Fibroblast of villous mesenchyme (primary cell): ENCODE measurements at places on chromosomes 12 and 14.

DNA sequence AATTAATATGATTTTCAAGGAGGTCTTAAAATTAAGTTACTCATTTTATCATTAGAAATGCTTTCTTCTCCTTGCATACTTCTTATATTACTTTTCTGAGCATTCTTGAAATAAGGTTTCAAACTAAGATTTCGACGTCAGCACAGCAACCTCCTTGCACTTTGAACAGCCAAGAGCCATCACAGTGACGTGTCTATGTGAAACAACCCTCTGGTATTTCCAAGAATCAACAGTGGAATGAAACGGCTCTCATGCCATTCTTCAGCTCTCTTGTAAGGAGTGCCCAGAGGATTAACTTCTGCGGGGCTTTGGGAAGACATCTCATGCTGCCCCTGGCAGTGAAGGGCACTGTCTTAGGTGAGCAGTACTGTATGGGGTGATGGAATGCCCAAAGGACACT is 109.2 kb downstream of the EFCAB11 start:
- DNase-seq, result peak; percentile 83

- DNase-seq, result no peak
These were observed 2.1 kb upstream of the ATXN7L3B start for GRCh38 chr12:74535536-74535935.

DNA sequence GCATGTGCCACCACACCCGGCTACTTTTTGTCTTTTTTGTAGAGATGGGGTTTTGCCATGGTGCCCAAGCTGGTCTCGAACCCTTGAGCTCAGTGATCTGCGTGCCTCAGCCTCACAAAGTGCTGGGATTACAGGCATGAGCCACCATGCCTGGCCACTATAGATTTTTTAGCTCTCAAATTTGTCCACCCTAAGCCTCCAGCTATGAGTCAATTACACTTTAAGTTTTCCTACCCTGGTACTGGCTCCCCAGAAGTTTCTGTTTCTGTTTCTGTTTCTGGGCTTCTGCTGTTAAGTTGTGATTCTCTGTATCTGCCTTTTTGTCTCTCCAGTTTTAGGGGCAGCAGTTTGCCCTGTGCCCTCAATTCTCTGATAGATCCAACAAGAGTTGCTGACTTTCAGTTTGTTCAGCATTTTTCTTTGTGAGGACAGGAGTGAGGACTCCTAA is 4.4 kb upstream of the TINF2 start:
- peak; percentile 50 for DNase-seq

DNA sequence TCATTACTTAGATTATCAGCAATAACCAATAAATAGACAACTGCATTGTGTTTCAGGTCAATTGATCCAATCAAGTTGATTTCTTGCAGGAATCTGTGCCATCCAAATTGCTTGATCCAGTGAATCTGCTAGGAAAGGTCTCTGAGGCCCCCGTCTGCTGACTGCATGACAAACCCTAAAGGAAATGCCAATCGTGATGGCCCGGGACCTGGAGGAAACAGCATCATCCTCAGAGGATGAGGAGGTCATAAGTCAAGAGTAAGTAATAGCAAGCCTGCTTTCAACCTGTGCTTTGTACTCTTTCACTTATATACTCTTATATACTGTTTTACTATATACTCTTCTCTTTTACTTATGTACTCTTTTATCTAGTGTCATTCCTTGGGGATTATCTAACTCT is 1.9 kb downstream of the TTLL5 start:
- no peak for DNase-seq

- DNase-seq, result no peak
These were observed 76.8 kb downstream of the NUMB start for GRCh38 chr14:73381380-73382013.

DNA sequence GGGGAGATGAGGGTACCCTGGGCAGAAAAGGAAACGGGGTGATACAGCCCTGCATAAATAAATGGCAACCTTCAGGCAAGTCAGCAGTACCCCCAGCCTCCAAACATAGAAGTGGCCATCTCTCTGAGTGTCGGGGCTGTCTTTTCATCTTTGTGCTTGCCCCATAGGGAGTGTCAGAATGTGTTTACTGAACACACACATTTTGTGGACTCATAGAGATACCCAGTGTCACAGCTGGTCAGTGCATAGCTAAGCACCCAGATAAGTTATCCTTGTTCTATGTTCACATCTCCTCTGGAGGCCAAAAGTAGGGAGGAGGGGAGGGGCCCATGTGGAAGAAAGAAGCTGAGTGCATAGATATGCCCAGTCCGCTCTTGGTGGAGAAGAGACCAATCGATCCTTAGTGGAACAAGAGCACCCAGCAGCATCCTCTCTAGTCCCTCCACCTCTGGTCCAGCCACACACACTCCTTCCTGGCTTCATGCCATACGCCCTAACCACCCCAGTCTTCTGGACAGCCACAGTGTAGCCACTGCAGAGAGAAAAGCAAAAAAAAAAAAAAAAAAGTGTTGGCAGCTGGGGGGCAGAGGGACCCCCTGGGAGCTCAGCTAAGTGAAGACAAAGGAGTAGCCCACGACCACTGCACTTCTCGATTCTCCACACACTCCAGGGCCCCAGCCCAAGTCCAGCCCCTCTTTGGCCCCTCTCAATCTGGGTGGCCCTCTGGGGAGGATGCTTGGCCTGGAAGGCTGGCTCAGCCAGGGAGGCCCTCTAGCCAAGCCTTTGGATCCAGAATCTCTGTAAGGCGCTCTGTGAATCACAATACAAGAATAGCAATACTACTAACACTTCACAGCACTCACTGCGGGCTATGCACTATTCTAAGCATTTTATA is 2.6 kb downstream of the ITGA7 start:
- DNase-seq, result no peak

DNA sequence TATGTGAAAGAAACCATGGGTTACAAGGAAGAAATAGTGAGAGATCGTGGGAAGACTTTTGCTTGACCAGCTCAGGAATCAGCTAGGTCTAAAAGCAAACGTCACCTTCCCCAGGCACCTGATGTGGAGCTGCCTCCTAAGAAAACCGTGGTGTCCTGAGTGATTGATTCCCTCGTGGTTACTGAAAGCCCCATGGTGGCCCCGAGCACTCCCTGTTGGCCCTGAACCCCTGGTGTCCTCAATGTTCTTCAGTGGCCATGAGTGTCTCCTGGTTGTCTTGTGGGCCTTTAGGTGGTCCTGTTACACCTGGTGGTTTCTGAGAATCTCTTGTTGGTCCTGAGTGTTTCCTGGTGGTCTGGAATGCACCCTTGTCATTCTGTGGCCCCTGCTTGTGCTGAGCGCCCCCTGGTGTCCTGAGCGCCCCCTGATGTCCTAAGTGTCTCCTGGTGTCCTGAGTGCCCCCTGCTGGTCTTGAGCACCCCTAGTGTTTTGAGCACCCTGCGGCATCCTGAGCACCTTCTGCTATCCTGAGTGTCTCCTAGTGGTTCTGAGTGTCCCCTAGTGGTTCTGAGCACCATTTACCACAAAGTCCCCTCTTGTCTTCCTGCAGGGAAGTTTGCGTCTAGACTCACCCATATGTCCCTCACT is 518.7 kb downstream of the TMEM121 start:
- DNase-seq, result no peak

DNA sequence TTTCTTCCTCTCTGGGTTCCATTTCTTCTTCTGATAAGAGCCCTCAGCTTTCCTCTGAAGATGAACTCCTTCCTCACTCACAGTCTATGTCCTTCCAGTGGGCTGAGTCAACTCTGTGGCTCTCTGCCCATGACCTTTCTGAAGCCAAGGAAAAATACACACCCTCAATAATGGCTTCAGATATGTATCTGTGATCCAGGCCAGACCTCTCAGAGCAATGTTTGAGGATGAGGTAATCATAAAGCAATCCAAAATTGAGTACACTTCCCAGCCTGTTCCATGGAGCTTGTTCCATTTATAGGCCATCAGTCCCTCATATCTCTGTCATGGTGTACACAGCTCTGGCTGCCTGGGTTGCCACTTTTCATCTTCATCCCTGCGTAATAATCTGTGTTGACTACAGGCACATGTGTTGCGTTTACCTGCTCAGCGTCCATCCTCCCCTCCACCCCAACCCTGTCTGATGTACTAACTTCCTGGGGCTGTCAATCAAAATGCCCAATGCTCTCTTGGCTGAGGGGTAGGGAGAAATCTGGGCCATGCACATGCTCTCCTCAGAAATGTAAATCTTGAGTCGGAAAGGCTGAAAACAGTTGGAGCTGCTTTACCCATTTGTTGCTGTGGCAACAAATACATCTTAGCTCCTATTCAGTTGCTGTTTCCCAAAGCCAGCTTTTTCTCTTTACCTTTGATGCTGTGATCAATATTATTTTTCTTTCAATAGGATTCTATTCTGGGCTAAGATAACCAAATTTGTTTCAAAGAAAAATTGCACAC is 377.8 kb upstream of the TMEM132C start:
- peak; percentile 53 for DNase-seq

DNA sequence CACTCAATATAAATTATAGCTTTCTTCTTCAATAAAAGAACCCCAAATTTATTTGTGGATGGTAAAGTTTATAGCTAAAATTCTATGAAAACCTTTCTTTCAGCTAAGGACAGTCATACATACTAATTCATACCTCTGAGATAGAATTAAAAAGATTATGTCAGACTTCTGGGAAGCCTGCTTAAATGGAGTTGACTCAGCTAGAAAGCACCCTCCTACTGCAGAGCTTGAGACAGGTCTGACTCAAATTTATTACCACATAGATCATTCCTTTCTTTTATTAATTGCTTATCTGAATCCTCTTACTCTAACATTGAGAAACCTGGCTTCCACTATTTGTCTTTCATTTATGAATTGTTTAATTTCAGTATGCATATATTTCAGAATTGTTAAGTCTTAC is 1007.0 kb upstream of the LRFN5 start:
- no peak for DNase-seq

DNA sequence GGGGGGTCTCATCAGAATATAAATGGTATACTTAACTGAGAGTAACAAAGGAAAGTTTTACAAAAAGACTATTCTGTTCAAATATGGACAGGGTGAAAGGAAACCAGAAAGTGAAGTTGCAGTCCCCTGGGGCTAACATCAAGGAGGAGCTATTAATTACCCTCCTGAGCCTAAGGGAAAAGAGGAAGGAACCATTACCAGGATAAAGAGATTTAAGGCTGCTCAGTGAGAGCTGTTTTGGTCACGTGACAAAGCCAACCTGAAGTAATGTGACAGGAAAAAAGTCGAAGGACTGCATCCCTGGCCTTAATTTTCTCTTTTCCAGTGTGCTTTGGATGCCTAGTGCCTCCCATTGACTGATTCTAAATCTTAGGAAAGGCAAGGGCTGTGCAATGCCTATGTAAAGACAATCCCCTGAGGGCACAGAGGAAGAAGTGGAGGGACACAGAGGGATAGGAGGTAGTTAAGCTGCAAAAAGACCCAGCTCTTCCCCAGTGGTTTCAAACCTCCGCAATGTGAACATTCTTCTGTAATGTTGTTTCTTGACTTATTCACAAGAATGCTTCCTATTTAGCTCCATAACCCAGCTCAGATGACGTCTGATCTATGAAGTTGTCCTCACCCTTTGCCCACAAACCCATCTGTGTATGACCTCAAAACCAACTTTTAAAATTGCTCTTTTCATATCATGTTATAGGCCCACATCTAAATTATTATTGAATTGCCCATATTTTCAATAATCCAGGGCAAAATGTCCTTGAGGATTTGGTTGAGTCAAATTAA is 187.7 kb upstream of the DCN start:
- DNase-seq, result no peak

DNA sequence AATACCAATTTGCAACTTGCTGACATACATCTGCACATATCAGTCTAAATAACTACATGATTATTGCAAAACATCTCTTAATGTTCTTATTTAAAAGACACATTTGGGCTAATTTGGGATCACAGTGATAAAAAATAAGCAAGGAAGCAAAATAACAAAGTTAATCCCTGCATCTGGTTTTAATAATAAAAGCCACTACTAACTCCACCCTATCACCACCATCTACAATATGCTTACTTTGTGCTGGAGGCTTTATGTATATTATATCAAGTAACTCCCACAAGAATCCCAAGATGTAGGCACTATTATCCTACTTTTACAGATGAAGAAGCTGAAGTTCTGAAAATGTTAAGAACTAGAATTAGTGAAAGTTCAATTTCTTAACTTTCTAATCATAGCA is 45.7 kb downstream of the TAOK3 start:
- DNase-seq, result peak; percentile 72

- DNase-seq, result peak; percentile 54
These were observed 195.4 kb downstream of the DUSP6 start for GRCh38 chr12:89156862-89157262.

DNA sequence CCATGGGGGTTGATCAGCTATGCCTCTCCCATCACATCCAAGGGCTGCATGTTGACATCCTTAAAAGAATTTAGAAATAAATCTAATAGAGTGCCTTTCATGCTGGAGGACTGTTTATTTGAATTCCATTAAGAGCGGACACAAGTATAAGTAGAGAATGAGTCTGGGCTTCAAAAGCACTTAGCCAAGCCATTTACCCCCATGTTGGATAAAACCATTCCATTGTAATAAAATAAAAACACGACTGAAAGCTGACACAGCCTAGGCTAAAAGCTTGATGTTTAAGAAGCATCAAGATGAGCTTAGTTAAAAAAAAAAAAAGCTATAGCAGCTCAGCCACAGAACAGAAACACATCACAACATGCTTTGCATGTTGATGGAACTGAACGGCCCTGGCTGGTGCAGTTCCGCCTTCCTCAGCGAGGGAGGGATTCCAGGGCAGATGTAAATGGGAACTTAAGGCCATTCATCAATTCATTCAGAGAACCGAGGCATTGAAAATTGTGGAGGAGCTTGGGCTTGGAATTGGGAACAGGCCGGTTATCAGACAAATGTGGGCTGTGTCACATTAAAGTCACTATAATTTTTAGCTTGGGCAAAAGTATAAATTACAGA is 41.2 kb downstream of the TMEM132D start:
- DNase-seq, result no peak

DNA sequence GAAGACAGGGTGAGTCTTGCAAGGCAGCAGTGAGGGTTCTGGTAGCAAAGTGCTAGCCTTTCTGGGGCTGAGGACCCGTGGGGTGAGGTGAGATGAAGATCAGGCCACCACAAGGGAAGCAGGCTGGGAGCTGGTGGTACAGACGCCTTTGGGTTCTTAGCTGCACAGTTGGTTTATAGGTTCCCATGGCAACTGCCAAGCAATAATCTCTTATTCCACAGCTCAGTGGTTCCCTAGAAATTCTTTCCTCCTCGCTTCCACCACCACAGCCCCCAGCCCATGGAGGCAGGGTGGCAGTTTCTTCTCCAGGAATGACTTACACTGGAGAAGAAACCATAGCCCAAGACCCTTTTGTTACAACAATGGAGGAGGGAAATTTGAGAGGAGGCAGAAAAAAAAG is 82.1 kb downstream of the CMKLR1 start:
- no peak for DNase-seq

DNA sequence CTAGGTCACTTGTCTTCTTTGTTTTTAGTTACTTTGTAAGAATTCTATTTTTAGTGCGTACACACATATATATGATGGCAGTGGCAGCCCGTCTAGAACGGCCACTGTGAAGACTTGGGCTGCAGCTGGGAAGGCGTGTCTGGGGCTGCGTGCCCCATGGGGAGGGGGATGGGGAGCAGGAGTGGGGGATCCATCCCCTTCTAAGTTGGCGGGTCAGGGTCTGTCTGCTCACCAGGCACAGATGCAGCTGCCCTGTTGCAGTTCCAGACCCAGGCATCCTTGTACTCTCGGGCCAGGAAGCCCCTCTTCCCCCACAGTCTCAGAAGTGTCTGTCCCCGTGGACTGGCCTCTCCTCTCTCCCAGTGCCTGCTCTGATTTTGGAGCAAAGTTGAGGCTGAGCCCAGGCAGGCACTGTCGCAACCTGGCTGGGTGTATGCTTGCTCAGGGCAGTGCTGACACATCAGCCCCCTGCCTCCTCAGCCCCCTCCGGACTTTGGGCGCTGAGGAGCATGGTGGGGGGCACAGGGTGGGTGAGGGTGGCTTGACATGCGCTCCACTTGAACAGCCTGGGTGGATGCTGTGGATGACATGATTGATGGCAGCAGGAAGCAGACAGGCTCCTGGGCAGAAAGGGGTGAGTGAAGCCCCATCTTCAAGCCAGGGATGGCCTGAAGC is 271.2 kb upstream of the NAV3 start:
- DNase-seq, result no peak
